Activated CD4-positive, CD25-positive, alpha-beta regulatory T cell treated with anti-CD3 and anti-CD28 coated beads, Interleukin-2, amount 50 U/mL, for 72 hours (primary cell): ENCODE measurements at places on chromosomes 12 and 14.

DNA sequence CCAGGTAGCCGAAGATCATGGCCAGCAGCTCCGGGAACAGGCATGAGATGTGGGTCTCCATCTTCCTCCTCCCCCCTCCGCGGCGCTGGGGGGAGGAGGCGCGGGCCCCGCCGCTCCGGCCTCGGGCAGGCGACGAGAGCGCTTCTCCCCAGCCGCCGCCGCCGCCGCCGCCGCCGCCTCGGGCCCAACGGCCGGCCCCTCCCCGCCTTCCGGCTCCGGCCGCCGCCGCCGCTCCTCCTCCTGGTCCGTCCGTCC, 448 bp downstream of the FBXL14 start:
- DNase-seq, result no peak

GRCh38 chr14:59852350-59852749, 18.2 kb downstream of the RTN1 start:
- no peak for DNase-seq

- no peak for DNase-seq
Observed at GRCh38 chr12:113482334-113482733, 10.7 kb upstream of the LHX5 start.

DNA sequence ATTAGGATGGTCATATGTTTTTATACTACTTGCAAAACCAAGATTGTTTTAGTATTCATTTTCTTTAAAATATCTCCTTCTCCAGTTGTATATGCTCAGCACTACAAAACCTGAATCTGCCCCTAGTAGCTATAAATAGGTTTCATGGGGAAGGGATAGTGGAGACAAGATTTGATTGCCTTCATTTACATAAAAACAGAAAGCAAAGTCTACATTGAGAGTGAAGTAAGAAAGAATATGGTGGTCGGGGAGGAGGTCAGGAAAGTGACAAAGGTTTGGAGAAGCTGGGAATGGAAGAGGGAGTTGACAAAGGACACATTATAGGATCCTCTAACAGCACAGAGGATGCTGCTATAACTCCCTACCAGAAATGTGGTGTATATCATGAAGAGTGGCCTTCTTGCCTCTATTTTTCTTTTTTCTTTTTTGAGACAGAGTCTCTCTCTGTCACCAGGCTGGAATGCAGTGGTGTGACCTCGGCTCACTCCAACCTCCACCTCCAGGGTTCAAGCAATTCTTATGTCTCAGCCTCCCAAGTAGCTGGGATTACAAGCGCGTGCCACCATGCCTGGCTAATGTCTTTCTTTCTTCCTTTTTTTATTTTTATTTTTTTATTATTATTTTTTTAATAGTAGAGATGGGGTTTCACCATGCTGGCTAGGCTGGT, 6.6 kb upstream of the LRP6 start:
- DNase-seq, result no peak

GRCh38 chr12:112419297-112420133, 768 bp downstream of the PTPN11 start:
- no peak for DNase-seq

- no peak for DNase-seq
Observed at GRCh38 chr14:105322791-105323556, 8.4 kb downstream of the PACS2 start.

DNA sequence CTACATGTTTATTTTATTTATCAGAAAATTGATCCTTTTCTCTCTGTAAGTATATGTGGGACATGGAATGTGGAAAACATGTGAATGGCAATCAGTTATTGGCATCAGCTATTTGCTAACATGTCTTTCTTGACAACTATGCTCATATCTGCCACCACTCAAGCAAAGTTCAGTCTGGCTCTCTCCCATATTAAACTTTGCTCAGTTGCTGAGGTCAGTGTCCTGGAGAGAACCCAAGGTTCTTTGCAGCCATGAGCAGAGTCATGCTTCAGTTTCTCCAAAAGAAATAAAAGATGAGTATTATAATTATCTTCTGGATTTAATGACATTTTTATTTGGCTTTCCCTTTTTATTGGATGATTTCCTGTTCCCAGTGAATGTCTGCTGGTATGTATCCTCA, 42.6 kb downstream of the A2M start:
- DNase-seq, result no peak

- DNase-seq, result no peak
Observed at GRCh38 chr14:45270031-45270430, 17.0 kb upstream of the MIS18BP1 start.

GRCh38 chr12:2112401-2112800, 59.6 kb downstream of the CACNA1C start:
- DNase-seq, result no peak

DNA sequence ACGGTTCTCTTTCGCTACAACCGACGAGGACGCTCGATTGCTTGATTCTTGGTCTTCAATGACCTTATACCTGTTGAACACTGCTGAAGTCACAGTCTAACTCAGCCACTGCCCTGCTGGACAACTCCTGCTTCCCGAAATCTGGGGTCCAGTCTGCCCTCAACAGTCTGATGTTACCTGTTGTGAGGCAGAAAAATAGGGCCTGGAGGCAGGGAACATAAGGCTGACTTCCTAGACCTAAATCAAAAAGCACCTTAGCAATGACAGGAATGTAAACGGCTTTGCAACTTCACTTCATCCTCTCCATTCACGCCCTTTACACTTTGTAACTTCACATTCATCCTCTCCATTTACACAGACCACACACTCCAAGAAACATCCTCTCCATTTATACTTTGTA, 597 bp upstream of the GLTP start:
- no peak for DNase-seq

GRCh38 chr12:57131896-57132744, 3.8 kb downstream of the LRP1 start:
- DNase-seq, result no peak

GRCh38 chr12:95790033-95790916, at the start of gene NTN4:
Gene NTN4, minus strand, starts transcription at chr12:95790764. Its CDS starts 455 bp downstream, at chr12:95790309.
- DNase-seq, result peak; percentile 37

- no peak for DNase-seq
Observed at GRCh38 chr12:50961708-50962107, 9.4 kb downstream of the HIGD1C start.

DNA sequence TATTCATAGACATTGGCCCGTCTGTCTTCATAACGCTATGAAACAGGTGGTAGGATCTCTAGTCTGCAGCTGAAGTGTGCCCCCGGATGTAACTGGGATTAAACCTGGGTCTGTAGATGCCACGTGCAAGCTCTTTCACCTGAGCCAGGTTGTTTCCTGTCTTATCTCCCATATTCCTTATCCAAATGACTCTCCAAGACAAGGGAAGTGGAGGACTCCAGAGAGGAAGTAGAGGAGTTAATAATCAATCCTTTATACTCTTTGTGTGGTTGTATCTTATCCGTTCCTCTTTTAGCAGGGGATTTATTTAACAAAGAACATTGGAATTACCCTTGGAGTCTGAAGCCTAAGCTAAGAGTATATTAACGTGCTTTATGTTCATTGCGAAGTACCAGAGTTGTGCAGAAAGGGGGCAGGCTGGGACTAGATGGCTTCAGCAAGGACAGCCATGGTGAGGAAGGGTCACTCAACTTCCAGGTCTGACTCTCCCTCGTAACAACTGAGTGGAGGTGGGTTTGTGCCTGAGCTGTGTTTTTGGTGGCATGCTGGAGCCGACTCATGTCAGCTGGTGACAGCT, 82.8 kb downstream of the RIN3 start:
- no peak for DNase-seq

GRCh38 chr14:54722791-54723432, 156.0 kb downstream of the SAMD4A start:
- no peak for DNase-seq

DNA sequence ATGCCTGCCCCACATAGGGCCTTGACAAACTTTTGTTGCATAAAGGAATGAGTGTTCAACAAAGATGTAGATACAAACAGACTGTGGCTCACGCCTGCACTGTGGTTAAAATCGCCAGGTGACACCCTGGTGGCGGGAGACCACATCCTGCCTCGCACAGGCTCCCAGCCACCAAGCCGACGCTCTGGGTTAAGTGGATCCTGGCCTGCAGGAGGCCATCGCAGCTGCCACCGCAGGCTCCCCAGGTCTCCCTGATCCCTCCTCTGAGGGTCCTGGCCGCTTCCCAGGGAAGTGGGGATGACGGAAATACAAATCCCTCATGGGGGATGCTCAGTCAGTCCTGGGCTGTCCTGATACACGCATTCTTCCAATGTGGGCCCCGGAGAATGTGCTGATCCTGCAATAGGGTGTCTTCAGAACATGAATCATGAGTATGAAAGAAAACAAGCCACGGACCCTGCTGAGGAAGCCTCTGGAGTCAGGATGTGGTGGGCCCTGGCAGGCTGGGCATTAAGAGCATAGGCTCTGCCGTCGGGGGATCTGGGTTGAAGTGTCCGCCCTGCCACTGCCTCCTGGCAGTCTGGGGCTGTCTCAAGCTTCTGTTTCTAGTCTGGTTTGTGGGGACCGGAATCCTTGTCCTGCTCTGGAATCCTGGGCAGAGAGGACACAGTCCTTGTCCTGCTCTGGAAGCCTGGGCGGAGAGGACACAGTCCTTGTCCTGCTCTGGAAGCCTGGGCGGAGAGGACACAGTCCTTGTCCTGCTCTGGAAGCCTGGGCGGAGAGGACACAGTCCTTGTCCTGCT, 53.5 kb upstream of the BEGAIN start:
- DNase-seq, result peak; percentile 76

GRCh38 chr12:66195242-66195641, 6.2 kb downstream of the IRAK3 start:
- DNase-seq, result no peak

DNA sequence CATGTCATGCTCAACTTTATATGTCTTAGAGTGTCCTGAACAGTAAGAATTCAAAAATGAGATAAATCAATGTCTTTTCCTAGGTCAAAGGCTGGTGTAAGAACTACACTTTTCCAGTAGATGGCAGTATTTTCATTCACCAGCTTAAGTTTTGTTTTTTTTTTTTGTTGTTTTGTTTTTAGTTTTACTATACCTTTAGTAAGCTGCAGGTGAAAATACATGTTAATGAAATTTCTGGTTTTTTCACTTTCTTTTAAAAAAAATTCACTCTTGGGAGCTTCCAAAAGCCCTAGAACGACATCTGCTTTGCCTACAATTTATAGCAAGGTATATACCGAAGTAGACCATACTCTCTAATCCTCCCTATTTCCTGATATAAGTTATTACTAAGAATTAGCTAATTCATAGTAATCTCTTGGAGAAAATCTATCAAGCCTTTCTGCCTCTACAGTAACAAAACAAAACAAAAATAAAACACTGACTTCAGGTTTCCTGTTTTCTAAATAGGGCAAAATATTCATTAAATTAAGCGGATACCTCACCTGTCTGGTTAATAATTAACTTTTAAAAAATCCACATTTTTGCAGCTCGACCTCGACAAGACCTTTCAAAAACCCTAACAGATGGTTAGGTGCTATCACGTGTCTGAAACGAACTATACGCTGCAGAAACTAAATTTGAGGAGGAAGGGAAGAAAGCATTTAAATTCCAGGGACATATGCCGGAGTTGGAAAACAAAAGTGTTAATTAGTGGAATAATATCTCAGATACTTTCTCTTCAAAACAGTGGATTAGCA, 2.7 kb upstream of the SAMD4A start:
- DNase-seq, result no peak

GRCh38 chr14:87676814-87677437, 316.1 kb downstream of the GALC start:
- DNase-seq, result no peak

- DNase-seq, result no peak
Observed at GRCh38 chr12:70692681-70693288, 55.6 kb upstream of the PTPRB start.

- DNase-seq, result no peak
Observed at GRCh38 chr12:96297504-96297903, 102.7 kb downstream of the CDK17 start.

GRCh38 chr12:89029961-89030360, 322.3 kb downstream of the DUSP6 start:
- DNase-seq, result no peak

DNA sequence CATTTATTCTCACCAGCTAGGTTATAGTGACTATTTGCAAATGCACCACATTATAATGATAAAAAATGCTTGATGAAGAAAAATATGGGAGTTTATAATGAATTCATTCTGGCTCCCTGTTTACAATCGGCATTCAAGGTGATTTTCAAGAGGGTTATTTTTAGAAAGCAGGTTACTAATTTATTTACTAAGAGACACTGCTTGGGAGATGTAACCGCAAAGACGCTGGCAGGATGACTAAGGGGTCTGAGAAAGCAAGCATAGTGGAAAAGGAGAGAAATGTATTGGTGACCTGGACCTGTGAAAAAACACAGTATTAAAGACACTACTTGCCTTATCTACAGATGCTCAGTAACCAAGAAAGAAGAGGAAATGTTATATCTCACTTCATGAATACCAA, 13.3 kb upstream of the PITPNM2 start:
- DNase-seq, result no peak
